Astrocyte (in vitro differentiated cells and primary cell): ENCODE measurements at places on chromosomes 6 and 20. TPM values are rescaled to one million over a fixed set of nuclear protein-coding genes. Genes with fewer than 3 reads are reported as not detected.
A peak's percentile ranks its signal among the peaks of the same experiment; 100 is the strongest.

BEND6 gene
- 8.3 and 10.4 TPM in 2 replicates for total RNA-seq

GRCh38 chr6:88679841-88680240 is 283.6 kb downstream of the RNGTT start:
- no peak overlapping the region for H3K4me3 ChIP-seq
- H3K27me3 ChIP-seq = no peaks in the 10 kb centered on the region
- DNase-seq = no peak
- H3K4me1 ChIP-seq = peaks cover 2% of the 10 kb centered on the region
- H3K36me3 ChIP-seq = no peaks in the 10 kb centered on the region

DNA sequence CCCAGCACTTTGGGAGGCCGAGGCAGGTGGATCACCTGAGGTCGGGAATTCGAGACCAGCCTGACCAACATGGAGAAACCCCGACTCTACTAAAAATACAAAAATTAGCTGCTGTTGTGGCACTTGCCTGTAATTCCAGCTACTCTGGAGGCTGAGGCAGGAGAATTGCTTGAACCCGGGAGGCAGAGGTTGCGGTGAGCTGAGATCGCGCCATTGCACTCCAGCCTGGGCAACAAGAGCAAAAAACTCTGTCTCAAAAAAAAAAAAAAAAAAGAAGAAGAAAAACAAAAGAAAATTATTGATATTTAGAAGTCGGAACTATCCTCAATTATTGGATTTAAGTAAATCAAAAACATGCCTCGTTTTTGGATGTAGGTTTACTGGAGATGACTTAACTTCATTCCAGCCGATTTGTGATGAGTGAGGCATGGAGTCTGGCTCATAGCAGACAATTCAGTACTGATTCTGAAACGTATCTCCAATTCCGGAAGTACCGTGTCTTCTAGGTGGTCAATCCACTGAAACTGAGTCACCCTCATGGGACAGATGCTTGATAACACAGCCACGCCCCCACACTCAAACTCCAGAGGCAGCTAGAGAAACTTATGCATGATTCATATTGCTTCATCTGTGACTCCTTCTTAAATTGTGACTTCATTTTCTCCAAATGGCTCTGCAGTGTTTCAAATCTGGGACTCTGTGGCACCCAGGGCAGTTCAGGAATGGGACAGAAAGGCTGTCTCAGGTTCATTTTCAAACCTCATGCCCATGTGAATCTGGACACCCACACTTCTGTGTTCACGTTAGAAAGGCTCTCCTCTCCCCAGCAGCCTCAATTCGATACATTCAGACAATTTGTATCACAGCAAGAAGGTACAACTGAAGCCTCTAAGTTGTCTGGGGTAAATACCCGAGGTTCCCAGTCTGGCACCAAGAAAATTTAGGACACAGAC is 110.4 kb upstream of the ARMC2 start:
- H3K27me3 ChIP-seq = no peaks in the 10 kb centered on the region
- peak overlapping the region; percentile 0 for H3K4me3 ChIP-seq
- peak; percentile 99 for DNase-seq
- H3K36me3 ChIP-seq = no peaks in the 10 kb centered on the region
- peak overlapping the region; percentile 72 for H3K27ac ChIP-seq

LPA gene
- total RNA-seq = not detected in 2 replicates

DNA sequence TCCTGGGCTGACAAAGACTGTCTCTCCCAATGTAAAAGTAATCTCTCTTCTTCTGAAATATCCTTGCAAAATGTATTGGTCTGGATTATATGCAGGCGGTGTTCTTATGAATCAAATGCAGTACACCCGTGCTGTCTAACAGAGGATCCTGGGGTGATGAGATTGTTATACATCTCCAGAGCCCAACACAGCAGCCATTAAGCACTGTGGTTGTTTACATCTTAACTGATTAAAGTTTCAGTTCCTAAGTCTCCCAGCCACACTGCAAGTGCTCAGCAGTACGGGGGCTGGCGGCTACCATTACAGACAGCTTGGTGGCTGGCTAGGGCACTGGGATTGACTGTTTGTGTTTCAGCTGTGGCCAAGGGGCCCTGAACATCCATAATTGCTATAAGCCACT is 7.0 kb downstream of the UNC93A start:
- no peak for DNase-seq
- no peak overlapping the region for H3K4me3 ChIP-seq
- no peak overlapping the region for H3K27ac ChIP-seq
- no peaks in the 10 kb centered on the region for H3K4me1 ChIP-seq
- no peaks in the 10 kb centered on the region for H3K27me3 ChIP-seq
- H3K36me3 ChIP-seq = no peaks in the 10 kb centered on the region

DCBLD1 gene
- 36.8 and 44.9 TPM in 2 replicates for total RNA-seq

DNA sequence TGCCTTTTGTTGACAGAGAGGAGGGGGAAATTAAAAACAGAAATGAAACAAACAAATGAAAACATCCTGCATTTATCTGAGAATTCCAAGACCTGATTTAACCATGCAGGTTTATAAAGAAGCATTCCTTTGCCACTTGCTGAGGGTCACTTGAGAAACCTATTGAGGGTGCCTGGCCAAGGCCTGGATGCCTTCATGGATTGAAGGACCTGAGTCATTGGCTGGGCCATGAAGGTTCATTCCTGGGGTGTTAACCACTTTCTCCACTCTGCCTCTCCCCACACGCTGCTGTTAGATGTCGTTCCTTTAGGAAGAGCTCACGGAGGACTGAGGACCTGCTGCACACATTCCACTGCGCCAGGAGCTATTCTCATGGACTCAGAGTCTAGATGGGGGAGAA is 49.7 kb downstream of the DAAM2 start:
- peak; percentile 60 for DNase-seq
- no peaks in the 10 kb centered on the region for H3K36me3 ChIP-seq
- no peak overlapping the region for H3K27ac ChIP-seq
- no peak overlapping the region for H3K4me3 ChIP-seq
- no peaks in the 10 kb centered on the region for H3K27me3 ChIP-seq
- no peaks in the 10 kb centered on the region for H3K4me1 ChIP-seq

C2 gene
- total RNA-seq = 0.20 and 0.43 TPM in 2 replicates

- H3K36me3 ChIP-seq = no peaks in the 10 kb centered on the region
- no peak for DNase-seq
Observed at GRCh38 chr6:31074401-31074800, 38.0 kb downstream of the C6orf15 start.

MTCH1 gene
- 286 and 311 TPM in 2 replicates for total RNA-seq

CLVS2 gene
- total RNA-seq = not detected in 2 replicates

GRCh38 chr20:14879020-14879697 is 541.7 kb upstream of the FLRT3 start:
- peak overlapping the region; percentile 35 for H3K27ac ChIP-seq
- H3K36me3 ChIP-seq = no peaks in the 10 kb centered on the region
- no peaks in the 10 kb centered on the region for H3K27me3 ChIP-seq
- peak; percentile 77 for DNase-seq
- H3K4me1 ChIP-seq = no peaks in the 10 kb centered on the region

- H3K27me3 ChIP-seq = peaks cover 25% of the 10 kb centered on the region
- no peak overlapping the region for H3K27ac ChIP-seq
Observed at GRCh38 chr20:47810116-47810677, 24.9 kb upstream of the SULF2 start.

DNA sequence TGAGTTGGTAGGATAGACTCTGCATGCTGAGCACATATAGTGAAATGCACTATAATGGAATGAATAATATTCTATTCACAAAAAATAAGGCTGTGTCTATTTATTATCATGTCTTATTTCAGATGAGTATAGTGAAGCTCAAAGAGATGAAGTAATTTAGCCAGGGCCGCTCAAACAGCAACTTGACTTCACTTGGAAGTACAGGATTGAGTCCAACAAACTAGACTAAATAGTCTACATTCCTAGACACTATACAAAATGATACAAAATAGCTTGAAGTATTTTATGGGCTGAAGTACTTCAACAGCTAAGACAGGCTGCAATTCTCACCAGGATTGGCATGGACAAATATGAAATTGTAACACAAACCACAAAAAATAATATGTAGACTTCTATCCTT is 144.5 kb upstream of the DST start:
- peak overlapping the region; percentile 49 for H3K27ac ChIP-seq
- peak; percentile 81 for DNase-seq

DNA sequence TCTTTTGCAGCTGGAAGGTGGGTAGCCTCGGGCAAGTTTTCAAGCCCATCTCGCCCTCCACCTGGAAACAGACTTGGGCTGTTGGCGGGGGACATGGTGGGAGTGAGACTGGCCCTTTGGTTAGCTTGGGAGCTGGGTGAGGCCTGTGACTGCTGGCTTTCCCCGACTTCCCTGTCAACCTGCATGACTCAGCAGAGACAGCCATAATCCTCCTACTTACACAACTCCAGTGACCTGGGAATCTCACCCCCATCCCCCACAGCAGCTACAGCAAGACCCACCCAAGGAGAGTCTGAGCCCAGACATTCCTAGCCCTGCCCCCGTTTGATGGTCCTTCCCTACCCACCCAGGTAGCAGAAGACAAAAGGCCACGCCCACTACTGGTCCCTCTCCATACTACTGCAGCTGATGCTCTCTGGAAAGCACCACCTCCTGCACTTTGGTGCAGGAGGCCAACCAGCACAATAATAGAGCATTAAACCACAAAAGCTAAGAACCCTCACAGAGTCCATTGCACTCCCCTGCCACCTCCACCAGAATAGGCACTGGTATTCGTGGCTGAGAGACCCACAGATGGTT is 188.4 kb downstream of the TRDN start:
- no peaks in the 10 kb centered on the region for H3K4me1 ChIP-seq
- no peaks in the 10 kb centered on the region for H3K36me3 ChIP-seq

OR2H1 gene
- total RNA-seq = not detected in 2 replicates

GRCh38 chr6:126640356-126640755 is 300.4 kb downstream of the CENPW start:
- H3K27me3 ChIP-seq = no peaks in the 10 kb centered on the region
- H3K4me3 ChIP-seq = no peak overlapping the region
- no peaks in the 10 kb centered on the region for H3K4me1 ChIP-seq
- no peak for DNase-seq

DNA sequence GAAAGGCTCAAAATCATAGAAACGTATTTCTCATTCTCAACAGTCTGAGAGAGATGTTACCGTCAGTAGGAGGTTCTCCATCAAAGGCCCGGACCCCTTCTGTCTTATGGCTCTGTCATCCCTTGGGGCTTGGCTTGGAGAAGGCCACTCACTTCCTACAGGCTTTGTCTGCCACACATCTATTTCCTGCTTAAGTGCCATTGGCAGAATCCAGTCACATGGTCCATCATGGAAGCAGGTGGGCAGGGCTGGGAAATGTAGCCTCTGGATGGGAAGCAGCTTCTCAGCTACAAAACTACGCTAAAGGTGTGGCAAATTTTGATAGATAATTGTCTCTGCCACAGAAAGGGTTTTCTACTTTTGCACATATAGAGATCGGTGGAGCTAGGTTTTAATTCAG is 12.6 kb upstream of the ZFP64 start:
- no peaks in the 10 kb centered on the region for H3K36me3 ChIP-seq
- no peak overlapping the region for H3K27ac ChIP-seq
- no peak for DNase-seq
- H3K27me3 ChIP-seq = no peaks in the 10 kb centered on the region
- no peak overlapping the region for H3K4me3 ChIP-seq
- H3K4me1 ChIP-seq = no peaks in the 10 kb centered on the region

- no peak overlapping the region for H3K27ac ChIP-seq
- no peaks in the 10 kb centered on the region for H3K4me1 ChIP-seq
- no peaks in the 10 kb centered on the region for H3K36me3 ChIP-seq
- DNase-seq = no peak
- H3K27me3 ChIP-seq = no peaks in the 10 kb centered on the region
Observed at GRCh38 chr6:50270415-50270814, 220.7 kb upstream of the DEFB112 start.

DNA sequence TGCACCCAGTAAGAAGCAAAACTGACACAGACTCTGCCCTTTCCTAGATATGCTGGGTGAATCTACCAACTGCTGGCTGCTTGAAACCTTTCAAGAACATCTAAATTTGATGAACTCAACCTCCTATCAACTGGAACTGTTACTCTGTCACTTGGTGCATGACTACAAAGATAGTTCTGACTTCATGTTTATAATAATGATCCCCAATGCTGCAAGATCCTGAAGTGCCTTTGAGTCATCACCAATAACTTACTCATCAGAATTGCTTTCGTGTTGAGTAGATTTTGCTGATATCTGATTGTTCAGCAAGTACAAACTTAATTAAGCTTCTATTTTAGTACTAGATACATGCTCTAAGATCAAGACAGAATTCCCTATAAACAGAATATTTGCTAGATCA is 100.2 kb upstream of the ARMC2 start:
- H3K27me3 ChIP-seq = no peaks in the 10 kb centered on the region
- H3K36me3 ChIP-seq = no peaks in the 10 kb centered on the region

DNA sequence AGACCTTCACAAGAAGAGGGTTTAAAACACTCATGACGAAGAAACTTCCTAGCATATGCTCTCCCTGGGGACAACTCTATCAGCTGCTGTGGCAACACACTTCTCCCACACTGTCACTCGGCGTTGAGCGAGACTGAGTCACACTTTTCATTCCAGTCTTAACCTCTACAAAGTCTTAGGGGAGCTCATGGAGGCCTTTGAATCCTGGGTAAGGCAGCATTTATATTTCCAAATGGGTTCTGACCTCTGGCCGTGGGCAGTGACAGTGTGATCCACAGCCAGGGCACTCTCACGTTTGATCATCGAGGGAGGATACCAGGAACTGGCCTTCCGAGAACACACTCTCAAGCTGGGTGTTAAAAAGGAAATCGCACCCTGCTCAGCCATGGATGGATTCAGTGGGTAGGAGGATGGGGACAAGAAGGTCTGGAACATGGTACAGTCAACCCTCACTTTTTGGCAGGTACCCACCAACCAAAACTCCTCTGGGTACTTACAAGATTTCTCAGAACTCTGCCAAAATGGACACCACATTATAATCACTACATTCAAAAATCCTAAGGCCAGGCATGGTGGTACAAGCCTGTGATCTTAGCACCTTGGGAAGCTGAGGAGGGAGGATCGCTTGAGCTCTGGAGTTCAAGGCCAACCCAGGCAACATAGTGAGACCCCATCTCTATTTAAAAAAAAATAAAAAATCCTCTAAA is 19.6 kb downstream of the RRBP1 start:
- no peaks in the 10 kb centered on the region for H3K27me3 ChIP-seq
- peak; percentile 57 for DNase-seq
- peaks cover 28% of the 10 kb centered on the region for H3K36me3 ChIP-seq
- peaks cover 46% of the 10 kb centered on the region for H3K4me1 ChIP-seq
- H3K4me3 ChIP-seq = no peak overlapping the region

GRCh38 chr20:37344506-37345338 is 1.2 kb upstream of the SRC start:
- H3K27ac ChIP-seq = no peak overlapping the region
- H3K4me1 ChIP-seq = peaks cover 13% of the 10 kb centered on the region
- H3K4me3 ChIP-seq = no peak overlapping the region
- no peaks in the 10 kb centered on the region for H3K36me3 ChIP-seq

DNA sequence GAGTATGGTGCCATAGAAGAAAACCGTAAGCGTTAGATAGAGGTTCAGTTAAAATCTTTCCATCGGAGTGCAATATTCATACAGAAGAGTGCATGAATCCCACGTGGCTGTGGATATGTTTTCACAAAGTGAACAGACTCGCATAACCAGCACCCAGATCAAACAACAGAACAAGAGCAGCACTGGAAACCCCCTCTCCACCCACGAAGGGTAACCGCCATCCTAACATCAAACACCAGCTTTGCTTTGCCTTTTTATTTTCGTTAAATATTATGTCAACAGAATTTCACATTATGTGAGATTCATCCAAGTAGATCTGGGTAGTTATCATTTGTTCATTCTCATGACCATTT is 4.7 kb downstream of the GTSF1L start:
- no peaks in the 10 kb centered on the region for H3K36me3 ChIP-seq
- H3K27me3 ChIP-seq = no peaks in the 10 kb centered on the region
- no peak overlapping the region for H3K4me3 ChIP-seq

VSTM2L gene
- 17.7 and 18.5 TPM in 2 replicates for total RNA-seq
